ENCODE measurements at places on chromosomes 6 and 20.

DNA sequence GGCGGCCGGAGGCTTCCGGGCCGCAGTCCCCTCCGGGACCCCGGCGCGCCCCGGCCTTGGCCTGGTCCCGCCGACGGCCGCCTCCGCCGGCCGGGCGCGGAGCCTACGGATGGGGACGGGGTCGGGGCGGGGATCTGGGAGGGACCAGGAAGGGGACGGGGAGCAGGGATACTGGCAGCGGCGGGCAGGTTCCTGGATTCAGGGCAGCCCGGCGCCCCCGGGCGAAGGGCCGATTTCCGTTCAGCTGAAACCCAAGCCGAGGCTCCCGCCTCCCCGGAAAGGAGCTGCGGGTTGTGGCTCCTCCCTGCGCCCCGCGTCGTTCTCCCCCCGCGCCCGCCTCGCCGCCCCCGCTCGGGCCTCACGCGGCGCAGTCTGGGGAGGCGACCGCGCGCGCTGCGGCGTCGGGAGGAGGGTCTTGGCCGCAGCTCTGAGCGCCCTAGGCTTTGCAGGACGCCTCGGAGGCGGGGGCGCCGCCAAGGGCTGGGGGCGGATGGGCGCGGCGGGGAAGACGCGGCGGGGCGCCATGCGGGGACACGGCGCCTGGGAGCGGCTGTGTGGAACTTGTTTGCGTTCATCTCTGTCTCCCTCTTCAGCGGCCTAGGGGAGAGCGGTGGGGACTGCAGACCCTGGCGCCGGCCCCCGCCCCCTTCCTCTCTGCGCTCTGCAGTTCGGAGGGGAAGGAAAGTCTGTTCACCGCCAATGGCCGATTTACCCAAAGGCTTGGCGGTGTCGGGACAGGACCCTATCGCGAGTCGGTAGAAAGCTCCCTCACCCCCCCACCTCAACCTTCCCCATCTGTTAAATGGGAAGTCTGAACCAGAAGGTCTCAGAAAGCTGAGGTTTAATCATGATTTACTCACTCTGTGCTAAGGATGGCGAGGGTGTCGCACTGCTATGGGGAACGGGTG, 22.7 kb upstream of the TMEM181 start:
- DNase-seq: no peak

GRCh38 chr6:38264605-38265004, 375.1 kb downstream of the BTBD9 start:
- DNase-seq: no peak

DNA sequence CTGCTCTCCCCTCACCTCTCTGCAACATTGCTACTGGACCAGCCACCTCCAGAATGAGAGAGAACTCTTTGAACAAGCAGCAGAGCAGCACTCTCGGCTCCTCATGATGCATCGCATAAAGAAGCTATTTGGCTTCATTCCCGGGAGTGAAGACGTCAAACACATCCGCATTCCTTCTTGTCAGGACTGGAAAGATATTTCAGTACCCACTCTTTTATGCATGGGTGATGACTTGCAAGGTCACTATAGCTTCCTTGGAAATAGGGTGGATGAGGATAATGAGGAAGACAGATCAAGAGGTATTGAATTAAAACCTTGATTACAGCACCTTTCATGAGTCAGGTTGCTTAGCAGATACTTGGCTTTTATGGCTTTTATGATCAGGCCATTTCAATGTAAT, 4.3 kb downstream of the CALHM4 start:
- no peak for DNase-seq

DNA sequence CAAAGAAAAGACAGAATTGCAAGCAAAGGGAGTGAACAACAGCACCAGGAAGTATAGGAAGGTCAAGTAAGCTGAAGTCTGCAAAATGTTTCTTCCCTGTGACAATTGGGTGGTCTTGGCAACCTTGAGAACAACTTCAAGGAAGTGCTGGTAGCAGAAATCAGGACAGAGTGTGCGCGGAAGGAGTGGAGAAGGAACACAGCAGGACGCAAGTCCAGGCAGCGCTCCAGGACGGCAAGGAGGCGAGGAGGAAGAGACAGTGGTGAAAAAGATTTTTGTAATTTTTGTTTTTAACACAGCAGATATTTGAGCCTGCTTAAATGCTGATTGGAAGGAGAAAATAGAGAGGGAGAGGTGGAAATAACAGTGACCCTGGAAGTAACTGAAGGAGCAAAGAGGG, 141.7 kb downstream of the F13A1 start:
- no peak for DNase-seq

DNA sequence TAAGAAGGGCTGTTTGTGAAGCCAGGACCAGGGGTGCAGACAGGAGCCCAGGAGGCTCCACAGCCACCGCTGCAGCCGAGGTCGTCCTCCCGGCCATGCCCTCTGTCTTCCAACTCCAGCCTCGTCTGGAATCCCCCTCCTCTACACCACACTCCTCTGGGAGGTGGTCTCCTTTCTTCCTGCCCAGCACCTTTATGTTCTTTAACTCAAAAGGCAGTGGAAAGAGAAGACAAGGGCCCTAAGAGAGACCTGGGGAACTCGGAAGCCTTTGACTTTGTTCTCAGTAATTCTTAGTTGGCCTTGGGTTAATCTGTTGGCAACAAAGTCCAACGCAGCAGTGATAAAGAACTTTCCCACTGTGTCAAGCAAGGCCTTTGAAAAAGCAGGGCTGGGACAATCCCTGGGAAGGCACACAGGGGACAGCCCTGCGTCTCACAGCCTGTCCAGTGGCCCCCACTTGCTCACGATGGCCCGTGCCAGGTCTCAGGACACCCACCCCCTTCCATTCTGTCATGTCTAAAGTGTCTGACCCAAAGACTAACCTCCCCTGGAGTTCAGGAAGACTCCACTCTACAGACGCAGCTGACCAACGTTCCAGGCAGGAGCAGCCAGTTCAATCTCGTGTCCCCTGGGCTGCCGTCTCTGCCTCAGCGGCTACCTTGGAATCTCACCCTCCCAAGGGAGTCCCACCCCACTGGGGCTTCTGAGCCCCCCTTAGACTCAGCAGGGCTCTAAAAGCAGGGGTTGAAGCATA, 42.8 kb upstream of the FAM50B start:
- no peak for DNase-seq

- DNase-seq: no peak
These were observed 123.4 kb upstream of the HDGFL1 start for GRCh38 chr6:22445946-22446345.

DNA sequence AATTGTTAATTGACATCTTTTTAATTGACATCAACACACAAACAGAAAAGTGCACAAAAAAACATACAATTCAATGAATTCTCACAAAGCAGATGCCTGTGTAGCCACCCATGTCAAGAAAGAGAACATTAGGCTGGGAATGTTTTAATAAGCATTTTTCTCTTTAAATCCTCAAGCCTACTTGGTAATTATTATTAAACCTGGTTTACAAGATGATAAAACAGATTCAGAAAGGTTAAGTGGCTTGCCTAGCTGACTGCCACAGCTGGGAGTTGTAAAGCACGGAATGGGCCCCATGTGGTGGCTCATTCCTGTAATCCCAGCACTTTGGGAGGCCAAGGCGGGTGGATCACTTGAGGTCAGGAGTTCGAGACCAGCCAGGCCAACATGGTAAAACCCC, 90.0 kb upstream of the AKAP12 start:
- DNase-seq: no peak

GRCh38 chr6:40922281-40922680, 116.7 kb downstream of the UNC5CL start:
- DNase-seq: no peak

GRCh38 chr6:142702501-142703460, 242.2 kb downstream of the HIVEP2 start:
- no peak for DNase-seq

- no peak for DNase-seq
These were observed 18.8 kb downstream of the DNMT3B start for GRCh38 chr20:32780749-32781655.

GRCh38 chr6:101290346-101290745, 103.2 kb upstream of the GRIK2 start:
- DNase-seq: no peak

- no peak for DNase-seq
These were observed 256.7 kb upstream of the TCF21 start for GRCh38 chr6:133632206-133632605.

GRCh38 chr6:137119196-137120104, 54.0 kb downstream of the IL22RA2 start:
- DNase-seq: no peak

GRCh38 chr6:3740551-3741476, 10.7 kb downstream of the PXDC1 start:
- DNase-seq: no peak

DNA sequence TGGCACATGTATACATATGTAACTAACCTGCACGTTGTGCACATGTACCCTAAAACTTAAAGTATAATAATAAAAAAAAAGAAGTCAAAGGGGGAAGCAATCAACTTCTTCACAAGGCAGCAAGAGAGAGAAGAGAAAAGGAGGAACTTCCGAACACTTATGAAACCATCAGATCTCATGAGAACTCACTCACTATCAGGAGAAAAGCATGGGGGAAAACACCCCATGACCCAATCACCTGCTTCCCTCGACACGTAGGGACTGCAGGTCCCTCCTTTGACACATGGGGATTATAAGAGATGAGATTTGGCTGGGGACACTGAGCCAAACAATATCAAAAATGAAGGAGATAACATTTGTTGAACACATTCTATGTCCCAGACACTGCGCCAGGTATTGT, 94.8 kb upstream of the PHACTR1 start:
- no peak for DNase-seq

DNA sequence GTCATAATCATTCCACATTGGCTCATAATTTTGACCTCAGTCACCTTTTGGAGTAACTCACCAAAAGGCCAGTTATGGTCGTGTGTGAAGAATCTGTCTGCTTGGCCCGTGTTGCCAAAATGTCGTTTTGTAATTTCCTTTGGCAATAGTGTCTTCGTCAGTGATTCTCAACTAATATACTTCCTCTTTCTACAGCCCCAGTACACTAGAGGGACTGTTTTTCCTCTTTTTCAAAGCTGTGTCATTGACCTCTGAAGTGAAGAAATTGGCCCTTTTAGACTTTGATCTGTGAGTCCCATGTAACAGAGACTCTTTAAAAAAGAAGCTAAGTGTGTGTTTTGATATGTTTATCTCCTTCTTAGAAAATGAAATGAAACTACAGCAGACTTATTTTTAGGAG, 5.2 kb downstream of the FOXO3 start:
- no peak for DNase-seq

- DNase-seq: peak; percentile 4
These were observed 17.9 kb upstream of the RUNX2 start for GRCh38 chr6:45310118-45310788.

DNA sequence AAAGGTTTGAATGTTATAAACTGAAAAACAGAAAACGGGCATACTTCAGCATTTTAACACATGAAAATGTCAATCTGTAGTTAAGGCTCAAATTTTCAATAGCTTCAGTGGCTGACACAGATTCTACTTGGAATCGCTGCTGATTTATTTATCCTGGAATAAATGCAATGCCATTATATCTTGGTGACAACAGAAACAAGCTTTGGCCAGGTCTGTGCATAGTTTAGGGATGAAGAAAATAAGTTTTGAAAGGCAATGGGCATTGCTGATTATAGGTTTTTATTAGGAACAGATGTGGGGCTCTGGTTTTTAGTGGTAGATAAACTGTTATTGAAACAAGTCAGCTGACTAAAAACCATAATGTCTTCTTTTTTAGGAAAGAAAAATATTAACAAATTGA, 96.8 kb upstream of the SOX4 start:
- no peak for DNase-seq

GRCh38 chr6:49205526-49205925, 257.5 kb downstream of the MMUT start:
- DNase-seq: no peak

DNA sequence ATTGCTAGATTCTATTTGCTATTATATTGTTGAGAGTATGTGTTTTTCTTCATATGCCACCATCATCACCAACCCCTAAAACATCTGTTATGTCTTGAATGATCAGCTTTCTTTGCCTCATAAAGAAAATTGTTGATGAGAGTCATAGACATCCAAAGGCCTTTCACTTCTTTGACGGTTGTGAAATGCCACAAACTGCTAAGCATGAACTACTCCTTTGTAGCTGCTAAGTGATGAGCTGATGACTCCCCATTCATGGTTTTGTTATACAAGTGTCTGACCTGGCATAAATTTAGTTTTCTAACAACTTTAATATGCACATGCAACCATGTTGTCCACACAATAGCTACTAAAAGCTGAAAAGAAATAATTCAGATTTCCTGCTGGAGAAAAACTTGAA, 684 bp upstream of the MED23 start:
- no peak for DNase-seq

DNA sequence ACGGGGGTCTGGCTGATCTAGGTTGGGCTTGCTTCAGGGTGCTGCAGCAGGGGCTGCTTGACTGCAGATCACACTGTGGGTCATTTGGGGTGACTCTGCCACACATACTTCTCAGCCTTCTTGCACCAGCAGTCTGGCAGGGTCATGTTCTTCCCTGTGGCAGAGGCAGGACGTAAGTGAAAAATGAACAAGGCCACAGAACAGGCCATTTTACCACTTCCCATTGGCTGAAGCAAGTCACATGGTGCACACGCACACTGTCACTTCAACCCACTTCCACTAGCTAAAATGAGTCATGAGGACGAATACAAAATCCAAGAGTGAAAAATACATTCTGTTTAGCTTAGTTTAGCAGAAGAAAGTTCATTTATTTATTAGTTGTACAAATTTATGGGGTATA, 168.6 kb upstream of the GGTLC1 start:
- DNase-seq: no peak

GRCh38 chr6:167338541-167339117, 13.7 kb downstream of the TTLL2 start:
- DNase-seq: no peak

- DNase-seq: no peak
These were observed 50.3 kb downstream of the OLIG3 start for GRCh38 chr6:137443901-137444300.

GRCh38 chr20:19382386-19383340, 170.2 kb downstream of the SLC24A3 start:
- DNase-seq: no peak

DNA sequence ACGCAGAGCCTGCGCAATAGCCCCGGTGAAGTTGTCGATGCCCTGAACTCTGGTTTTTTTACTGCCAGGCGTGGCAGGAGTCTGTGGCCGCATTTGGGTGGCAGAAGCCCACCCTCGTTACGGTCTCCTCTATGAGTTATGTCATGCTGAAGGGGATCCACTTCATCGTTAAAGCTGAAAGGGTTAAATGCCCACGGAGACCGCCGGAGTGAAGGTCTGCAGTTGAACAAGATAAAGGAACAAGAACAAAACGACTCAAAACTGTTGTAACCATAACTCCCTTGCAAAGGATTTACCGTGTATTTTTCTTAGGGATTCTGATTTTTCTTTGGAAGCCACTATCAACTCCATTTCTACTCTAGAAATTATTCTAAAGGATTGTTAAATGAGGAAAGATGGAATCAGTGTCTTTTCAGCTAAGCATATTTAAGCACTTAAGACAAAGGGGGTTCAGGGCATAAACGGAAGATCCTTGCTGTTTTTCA, 501 bp upstream of the ELOVL5 start:
- no peak for DNase-seq

- DNase-seq: no peak
These were observed 7.0 kb downstream of the ELMO2 start for GRCh38 chr20:46399401-46399800.
